Left renal pelvis (tissue), 4 donors: ENCODE measurements at places on chromosomes 1 and 21.

GRCh38 chr1:204278958-204279357 is 65.2 kb upstream of the GOLT1A start:
- no peak for DNase-seq

GRCh38 chr1:172397633-172398032 is 22.9 kb upstream of the C1orf105 start:
- no peak for DNase-seq

DNA sequence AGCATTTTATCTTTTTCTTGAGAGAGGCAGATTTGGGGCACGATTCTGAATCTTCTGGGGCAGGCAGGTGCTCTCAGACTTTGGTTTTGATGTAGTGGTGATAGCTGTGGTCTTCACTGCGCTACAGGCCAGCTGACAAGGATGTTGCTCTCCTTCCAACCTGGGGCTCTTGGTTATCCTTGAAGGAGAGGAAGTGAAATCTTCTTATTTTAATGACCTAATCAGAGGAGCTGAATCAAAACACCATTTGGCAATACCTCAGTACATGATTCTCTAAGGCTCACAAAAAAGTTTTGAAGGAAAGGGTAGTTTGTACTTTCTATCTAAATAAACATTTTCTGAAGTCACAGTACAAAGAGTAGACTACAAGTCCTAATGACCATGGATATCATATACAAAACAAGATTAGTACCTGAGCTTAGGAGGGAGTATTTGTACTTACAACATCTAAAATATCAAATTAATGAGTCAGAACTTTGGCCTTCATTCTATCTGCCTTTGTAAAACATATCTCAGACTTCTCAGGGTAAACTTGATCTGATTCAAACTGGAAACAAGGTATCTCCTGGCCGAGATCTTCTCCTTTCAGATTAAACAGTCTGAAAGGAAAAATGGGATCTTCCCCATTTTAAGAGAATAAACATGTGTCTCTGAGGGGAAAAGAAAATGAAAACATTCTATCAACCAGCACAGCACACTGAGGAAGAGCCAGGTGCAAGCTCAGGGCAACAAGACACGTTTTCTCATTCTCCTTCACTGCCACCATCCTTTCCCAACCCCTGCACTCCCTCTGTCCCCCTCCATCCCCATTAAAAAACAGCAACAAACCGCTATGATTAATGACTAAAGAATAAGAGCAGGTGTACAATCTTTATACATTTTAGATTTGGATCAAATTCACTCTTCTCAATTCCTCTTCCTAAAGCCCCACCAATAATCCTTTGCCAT is 69.2 kb downstream of the SH3GLB1 start:
- DNase-seq, result no peak

- DNase-seq, result no peak
These were observed 4.6 kb upstream of the FOXE3 start for GRCh38 chr1:47411436-47411835.

DNA sequence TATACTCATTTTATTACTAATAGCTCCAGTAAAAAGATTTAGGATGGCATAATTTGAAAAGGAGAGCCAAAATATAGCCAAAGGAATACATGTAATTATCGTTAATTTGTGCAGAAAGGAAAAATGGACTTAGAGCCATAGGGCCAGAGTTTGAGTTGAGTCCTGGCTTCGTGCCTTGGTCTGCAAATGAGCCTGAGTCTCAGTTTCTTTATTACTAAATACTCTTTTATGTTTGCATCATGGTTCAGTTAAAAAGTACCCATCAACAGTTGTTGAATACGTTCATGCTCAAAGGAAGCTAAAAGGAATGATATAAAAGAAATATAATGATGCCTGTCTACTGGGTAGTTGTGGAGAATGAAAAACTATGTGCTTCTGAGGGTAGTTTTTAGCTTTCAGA is 155.7 kb upstream of the FAM78B start:
- no peak for DNase-seq

GRCh38 chr1:78281580-78281979 is 209.2 kb upstream of the PTGFR start:
- DNase-seq, result no peak

GRCh38 chr1:5995871-5996630 is 3.8 kb upstream of the NPHP4 start:
- DNase-seq, result no peak

- no peak for DNase-seq
These were observed 32.7 kb upstream of the GRHL3 start for GRCh38 chr1:24286246-24287010.

- no peak for DNase-seq
These were observed 33.9 kb downstream of the COQ8A start for GRCh38 chr1:226973898-226974543.
